ENCODE measurements at places on chromosomes 2 and 18.

DNA sequence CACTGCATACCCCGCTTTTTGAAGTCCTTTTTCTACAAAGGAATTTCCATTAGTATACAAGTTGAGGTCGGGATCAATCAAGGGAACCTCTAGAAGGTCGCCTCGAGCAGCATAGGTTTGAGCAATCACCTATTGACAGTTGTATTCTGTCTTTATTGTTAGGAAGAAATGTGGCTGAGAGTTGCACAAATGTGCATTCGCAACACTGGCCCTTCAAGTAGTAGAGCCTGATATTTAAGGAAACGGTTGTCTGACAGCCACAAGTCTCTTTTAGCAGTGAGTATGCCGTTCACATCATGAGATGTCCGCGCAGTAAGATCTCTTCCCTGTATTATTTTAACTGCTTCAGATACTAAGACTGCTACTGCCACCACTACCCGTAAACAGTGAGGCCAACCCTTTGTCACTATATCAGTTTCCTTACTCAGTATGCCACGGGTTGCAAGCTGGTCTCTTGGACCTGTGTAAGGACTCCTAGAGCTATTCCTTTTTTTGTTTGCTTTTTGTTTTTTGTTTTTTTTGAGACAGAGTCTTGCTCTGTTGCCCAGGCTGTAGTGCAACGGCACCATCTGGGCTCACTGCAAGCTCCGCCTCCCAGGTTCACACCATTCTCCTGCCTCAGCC, 10.0 kb upstream of the STARD7 start:
- DNase-seq, result no peak

GRCh38 chr2:64655873-64656272, 2.2 kb upstream of the SERTAD2 start:
- no peak for DNase-seq

DNA sequence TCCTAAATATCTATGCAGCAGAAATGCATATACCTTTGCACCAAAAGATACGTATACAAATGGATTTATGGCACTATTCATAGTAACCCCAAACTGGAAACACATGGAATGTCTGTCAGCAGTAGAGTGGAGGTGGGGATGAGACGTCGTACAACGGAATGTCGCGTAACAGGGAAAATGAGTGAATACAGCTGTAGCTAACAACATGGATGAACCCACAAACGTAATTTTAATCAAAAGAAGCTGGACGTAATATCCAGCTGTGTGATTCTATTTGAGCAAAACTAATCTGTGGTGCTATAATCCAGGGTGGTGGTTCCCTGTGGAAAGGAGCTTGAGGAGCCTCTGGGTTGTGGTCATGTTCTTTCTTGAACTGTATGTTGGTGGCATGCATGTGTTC, 89.9 kb downstream of the MTA3 start:
- no peak for DNase-seq

- no peak for DNase-seq
Measured at GRCh38 chr2:227201771-227202170, 37.3 kb downstream of the COL4A3 start.

- no peak for DNase-seq
Measured at GRCh38 chr2:122570641-122571040, 815.2 kb downstream of the TSN start.

DNA sequence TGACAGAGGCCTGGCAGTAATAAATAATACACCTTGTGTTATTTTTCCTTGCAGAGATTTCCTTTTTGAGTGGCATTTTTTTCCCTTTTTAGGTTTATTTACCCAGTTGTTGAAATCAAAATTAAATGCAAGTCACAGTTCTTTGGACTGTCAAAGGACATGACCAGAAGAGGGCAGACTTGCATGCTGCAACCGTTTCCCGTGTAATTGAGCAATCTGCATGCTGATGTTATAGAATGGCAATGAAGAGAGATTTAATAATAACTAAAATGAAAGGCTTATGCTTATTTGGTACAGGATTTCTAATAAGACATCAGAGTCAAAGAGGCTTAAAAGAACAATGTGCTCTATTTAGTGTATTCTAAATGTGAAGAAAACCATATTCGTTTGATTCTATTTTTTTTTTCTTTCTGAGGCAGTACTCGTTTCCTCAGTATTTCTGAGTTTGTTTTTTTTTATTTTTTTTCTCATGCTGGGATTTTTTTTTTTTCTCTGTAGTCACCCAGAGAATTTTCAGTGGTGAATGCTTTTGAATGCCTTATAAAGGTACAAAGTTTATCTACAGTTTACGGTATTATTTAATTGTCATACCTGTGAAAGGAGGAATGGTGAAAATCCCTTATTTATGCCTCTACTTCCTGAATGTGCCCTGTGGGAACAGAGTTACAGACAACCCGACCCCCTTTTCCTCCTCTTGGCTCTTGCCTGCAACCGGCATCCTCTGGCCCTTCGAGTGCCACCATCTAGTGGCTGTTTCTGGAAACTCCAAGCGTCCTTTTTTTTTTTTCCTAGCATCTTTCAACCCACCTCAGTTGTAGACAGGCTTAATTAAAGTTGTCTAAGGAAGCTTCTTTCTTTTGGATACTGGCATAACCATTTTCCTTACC, 368.5 kb downstream of the LRRTM1 start:
- no peak for DNase-seq

DNA sequence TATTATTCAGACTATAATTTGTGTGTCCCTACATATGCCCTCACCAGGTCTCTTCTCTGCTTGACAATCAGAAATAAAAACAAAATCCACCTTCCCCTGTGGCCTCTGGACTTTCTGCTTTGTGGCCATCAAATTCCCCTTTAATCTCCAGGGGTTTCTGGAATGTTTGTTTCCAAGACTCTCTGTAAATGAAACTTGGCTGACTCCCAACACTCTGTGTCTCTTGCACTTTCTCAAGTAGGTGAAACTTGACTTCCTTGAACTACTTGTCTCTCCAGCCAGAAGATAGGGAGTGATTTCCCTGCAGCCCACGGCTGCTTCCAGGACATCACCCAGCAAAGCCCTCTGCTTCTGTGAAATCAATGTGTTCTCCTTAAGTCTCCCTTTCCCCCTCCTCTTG, 54.1 kb upstream of the AQP4 start:
- DNase-seq, result no peak

GRCh38 chr2:226875438-226876225, 39.8 kb downstream of the RHBDD1 start:
- DNase-seq, result no peak

DNA sequence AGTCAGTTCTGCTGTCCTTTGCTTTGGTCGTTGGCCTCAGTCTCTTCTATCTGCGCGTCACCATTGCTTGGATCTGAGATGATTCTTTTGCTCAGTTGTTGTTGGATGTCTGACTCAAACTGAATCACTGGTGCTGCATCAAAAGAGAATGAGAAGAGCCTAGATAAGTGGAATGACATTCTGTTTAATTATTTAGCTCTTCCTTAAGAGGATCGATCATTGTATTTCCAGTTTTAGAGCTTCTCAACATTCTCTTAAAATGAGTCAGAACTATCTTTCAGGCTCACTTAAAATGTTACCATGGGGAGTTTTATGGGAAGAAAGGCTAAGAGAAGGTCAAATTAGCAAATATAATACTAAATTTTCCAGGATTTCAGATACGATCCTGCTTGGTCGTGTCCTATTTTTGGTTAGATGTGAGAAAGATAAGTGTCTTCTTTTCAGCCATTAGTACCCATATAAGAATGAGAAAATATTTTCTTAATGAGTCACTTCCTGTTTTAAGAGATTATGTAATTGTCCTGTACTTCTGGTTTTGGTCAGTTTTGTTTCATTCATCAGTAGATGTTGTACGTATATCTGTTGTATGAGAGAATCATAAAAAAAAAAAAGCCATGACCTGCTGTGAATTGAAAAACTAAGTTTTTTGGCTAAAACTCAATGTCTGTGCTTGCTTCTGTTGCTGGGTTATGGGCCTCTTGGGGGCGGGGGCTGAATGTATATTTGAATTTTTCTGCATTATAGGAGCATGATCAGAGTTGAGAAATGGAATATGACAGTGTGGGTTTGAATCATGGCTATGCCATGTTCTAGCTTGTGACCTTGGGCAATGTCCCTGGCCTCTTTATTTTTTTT, 31.6 kb upstream of the CASP10 start:
- no peak for DNase-seq

- DNase-seq, result no peak
Measured at GRCh38 chr2:240353086-240353798, 82.2 kb upstream of the GPC1 start.

GRCh38 chr2:42693013-42693615, 70.8 kb downstream of the OXER1 start:
- DNase-seq, result no peak

- no peak for DNase-seq
Measured at GRCh38 chr2:157486596-157487270, 42.8 kb upstream of the CYTIP start.

- no peak for DNase-seq
Measured at GRCh38 chr2:187709065-187709464, 154.8 kb upstream of the TFPI start.

- DNase-seq, result no peak
Measured at GRCh38 chr18:9065864-9066263, 36.6 kb upstream of the NDUFV2 start.

DNA sequence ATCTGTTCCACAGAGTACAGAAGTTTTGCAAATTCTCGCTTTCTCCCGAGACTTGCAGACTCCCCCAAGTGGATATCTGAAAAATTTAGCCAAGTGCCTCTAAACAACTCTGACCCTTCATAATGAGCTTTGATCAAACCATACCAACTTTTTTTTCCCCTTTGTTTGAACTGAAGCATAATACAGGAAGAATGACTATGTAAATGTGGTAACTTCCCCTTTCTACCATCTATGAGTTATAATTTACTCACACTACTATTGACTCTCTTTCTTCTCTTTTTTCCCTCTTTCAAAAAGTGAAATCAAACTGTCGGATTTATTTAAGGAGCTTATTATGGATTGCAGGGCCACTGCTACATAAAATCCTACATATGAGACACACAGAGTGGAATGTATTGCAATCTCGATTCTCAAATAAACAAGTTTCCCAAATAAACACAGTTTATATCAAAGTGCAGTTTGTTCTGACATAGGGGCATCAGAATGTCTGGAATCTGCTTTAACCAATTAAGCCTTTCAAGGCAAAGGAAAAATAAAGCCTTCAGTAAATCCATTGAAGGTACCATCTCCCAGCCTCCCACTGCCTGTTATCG, 1.4 kb upstream of the ZNF804A start:
- DNase-seq, result no peak

DNA sequence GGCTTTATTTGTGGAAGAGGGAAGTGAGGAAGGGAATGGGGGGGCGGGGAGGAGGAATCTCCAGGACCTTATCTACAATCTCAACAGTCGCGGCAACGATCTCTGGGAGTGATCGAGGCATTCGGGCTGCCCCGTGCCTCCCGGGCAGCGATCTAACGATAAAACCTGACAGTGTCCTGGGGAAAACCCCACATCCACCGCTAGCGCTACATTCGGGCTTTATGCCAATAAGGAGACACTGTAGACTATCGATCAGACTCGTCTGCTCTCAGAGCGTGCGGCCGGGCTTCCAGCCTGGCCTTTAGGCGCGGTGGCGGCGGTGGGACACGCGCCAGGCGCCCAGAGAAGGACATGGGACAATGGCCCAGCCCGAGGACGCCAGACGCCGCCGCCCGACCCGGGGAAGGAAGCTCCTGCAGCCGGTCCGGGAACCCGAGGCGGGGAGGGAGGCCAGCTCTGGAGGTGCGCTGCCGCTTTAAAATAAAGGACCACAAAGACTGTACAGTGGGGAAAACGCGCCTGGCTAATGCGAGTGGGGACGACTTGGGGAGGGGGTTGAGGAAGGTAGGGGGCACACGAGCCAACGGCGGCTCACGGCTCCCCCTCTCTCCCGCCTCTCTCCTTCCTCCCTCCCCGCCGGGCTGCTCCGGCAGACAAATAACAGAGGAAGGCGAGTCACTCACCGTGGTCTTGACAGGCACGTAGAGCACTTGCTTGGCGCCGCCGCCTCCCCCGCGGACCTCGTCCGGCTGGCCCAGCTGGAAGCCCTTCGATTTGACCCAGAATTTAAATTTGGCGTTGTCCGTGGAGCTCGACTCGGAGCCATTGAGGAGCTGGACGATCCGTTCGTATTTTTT, 2.2 kb downstream of the NOL4 start:
- no peak for DNase-seq

DNA sequence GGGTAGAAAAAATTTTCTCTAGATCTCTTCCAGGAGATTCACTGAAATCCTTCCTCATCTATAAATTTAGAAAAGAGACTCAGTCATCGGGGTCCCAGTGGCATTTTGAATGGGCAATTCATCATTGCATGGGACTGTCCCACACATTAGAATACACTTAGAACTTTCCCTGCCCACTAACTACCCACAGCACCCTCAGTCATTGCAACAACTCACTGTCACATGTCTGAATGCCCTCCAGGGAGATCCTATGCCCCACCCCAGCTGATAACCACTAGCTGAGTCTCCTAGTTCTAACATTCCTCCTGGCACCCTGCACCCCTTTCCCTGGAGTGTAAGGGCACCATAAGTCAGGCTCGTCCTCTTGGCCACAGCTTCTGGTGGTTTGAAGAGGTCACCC, 89.6 kb downstream of the INSIG2 start:
- DNase-seq, result no peak

GRCh38 chr18:57077786-57078552, 68.9 kb upstream of the BOD1L2 start:
- no peak for DNase-seq

DNA sequence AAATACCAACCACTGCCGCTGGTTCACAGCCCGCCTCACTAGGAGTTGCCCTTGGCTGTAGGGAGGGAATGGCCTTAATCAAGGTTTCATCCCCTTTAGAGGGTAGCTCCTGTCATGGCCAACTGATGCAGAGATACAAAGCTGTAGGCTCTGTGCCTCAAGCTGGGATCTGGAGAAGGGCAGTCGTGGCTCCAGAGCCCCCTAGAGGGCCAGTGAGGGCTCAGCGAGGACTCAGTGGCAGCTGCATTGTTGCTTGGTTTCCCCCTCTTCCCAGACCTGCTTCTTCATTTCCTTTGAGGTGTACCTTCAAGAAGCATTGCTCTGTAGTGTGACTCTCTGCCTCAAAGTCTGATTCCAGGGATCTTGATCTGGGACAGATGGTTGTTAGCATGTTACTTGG, 302.1 kb downstream of the LPIN1 start:
- DNase-seq, result no peak

All from stimulated activated CD8-positive, alpha-beta memory T cell treated with anti-CD3 and anti-CD28 coated beads, Interleukin-15, amount 100 ng/mL, for 24 hours (primary cell).